ENCODE measurements at places on chromosomes 5 and 9.

DNA sequence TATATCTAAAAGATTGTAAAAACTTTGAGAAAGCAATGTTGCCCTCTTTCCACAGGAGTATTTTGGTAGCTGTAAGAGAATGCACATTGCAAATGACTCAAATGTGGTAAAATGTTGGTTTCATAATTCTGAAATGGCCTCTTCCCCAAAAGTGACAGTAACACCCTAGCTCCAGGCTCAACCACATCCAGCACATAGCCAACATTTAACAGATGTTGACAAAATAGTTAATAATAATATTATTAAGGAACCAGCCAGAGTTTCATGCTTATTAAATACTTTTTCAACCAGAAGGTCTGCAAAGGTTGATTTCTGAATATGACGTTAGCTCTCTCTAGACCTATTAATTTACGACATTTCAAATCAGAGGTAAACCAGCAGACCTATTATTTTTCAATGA, 1.3 kb downstream of the ANXA1 start:
- no peak for DNase-seq

GRCh38 chr9:22529426-22530199, 83.0 kb downstream of the DMRTA1 start:
- no peak for DNase-seq

DNA sequence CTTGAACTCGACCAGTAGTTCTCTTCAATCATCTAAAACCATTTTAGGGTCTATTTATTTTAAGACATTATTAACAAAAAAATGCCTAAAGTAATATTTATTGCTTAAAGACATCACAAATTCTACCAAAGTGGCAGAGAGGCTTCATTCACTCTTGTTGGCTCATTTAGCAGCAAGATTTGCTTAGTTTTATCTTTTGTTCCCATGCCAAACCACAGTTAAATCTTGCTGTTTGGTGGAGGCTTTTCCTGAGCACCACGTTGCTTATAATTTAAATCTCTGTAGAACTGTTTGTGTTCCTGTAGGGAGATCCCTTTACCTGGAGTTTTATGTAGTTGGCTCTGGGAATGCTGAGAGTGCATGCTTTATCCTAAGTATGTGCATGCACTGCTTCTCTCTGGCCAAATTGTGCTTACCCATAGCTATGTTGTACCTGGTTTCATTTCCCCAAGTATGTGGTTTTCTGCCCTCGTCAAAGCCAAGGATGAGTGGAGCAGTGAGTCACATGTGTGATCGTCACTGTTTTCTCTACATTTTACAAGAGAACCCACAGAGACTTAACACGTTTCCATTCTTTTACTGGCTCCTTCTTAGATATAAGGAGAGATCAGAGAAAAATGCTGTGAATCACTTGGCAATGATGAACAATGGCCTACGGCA, 42.1 kb upstream of the MAST4 start:
- no peak for DNase-seq

- peak; percentile 49 for DNase-seq
Observed at GRCh38 chr5:1511651-1512540, 11.9 kb downstream of the LPCAT1 start.

DNA sequence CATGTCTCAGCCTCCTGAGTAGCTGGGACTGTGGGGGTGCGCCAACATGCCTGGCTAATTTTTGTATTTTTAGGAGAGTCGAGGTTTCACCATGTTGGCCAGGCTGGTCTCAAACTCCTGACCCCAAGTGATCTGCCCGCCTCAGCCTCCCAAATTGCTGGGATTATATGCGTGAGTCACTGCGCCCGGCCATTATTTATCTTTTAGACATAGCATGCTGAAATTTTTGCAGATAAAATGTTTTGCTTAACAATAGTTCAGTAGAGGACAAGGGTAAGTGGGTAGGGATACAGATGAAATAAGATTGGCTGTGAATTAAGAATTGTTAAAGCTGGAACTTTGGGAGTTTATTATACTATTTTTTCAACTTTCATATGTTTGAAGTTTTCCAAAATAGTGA, 150.8 kb upstream of the GRHPR start:
- DNase-seq = no peak
